ENCODE measurements at places on chromosomes 16 and 17.

DNA sequence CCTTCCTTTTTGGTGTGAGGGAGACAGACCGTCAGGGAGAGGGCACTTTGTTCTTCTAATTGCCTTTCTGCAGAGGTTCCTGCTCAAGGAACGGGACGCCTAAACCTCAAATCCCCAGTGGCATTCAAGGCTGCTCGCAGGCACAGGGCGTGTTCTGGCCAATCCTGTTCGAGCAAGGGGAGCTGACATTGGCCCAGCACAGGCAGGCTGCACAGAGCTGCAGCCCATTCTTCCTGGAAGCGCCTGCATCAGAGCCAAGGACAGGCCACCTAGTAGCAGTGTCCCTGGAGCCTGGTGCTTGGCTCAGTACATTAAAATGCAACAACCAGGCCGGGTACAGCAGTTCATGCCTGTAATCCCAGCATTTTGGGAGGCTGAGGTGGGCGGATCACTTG lies 72.2 kb upstream of the CREBBP start:
- no peak for DNase-seq

GRCh38 chr16:57632568-57632967 lies 4.1 kb downstream of the ADGRG1 start:
- DNase-seq = no peak

DNA sequence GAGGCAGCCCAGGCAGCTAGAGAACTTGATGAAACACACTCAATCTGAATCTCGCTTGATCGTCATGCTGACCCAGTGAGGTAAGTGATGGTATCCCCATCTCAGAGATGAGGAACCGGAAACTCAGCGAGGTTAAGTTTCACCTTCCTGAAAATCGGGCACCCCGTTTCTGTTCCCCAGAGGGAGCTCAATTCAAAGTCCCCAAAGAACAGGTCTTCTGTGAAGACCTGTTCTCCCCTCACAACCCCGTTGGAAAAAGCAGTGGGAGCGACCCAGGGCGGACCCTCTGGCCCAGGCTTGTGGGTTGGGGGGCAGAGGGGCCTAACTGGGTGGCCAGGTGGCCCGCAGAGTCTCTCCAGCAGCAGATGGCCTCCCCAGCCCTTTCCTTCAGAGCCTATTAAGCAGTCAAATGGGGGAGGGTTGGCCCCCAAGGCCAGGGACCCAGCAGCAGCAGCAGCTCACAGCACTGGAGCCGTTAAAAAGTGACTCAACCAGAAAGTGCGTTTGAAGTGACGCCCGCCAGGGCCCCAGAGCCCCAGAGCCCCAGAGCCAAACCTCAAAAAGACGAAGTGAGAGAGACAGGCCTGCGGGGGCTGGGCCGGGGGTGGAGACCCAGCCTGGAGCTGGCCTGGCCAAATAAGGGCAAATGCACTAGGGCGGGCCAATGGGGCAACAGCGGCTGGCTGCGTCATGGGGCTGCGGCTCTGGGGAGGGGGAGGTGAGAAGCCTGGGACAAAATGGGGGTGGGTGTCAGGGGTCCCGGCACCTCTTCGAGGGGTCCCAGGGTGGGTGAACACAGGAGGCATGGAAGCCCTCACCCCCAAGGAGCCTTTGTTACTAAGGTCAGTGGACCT lies 9.2 kb upstream of the TSPOAP1 start:
- peak; percentile 76 for DNase-seq

DNA sequence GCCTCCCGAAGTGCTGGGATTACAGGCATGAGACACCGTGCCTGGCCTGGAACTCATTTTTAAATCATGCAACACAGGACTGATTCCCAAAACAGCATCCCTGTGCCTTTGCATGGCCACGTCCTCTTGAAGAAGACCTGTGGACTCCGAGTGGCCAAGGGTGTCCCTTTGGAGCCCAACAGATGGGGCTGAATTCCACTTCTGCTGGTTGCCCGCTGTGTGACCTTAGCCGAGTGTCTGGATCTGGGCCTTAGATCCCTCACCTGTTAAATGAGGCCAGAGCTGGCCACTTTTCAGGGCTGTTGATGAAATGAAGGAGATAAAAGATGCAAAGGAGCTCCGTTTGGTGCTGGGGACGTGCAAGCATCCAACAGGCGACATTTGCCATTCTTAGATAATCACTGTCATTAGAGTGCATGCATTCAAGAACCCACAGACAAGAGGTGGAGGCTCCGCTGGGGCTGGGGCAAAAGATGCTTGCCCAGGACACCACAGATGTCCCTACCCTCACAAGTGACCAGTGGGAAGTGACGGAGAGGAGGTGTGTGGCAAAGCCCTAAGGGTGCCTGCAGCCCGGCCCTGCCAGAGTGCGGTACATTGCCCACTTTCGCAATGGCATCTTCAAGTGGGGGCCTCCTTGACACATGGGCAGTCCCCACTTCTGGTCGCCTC lies 354.1 kb upstream of the TNRC6C start:
- no peak for DNase-seq

- DNase-seq = no peak
These were observed 1.2 kb downstream of the STAT3 start for GRCh38 chr17:42386777-42387657.

- no peak for DNase-seq
These were observed 45.8 kb upstream of the ARHGAP17 start for GRCh38 chr16:25060920-25061319.

GRCh38 chr16:75383141-75383540 lies 50.2 kb downstream of the CFDP1 start:
- DNase-seq = no peak

DNA sequence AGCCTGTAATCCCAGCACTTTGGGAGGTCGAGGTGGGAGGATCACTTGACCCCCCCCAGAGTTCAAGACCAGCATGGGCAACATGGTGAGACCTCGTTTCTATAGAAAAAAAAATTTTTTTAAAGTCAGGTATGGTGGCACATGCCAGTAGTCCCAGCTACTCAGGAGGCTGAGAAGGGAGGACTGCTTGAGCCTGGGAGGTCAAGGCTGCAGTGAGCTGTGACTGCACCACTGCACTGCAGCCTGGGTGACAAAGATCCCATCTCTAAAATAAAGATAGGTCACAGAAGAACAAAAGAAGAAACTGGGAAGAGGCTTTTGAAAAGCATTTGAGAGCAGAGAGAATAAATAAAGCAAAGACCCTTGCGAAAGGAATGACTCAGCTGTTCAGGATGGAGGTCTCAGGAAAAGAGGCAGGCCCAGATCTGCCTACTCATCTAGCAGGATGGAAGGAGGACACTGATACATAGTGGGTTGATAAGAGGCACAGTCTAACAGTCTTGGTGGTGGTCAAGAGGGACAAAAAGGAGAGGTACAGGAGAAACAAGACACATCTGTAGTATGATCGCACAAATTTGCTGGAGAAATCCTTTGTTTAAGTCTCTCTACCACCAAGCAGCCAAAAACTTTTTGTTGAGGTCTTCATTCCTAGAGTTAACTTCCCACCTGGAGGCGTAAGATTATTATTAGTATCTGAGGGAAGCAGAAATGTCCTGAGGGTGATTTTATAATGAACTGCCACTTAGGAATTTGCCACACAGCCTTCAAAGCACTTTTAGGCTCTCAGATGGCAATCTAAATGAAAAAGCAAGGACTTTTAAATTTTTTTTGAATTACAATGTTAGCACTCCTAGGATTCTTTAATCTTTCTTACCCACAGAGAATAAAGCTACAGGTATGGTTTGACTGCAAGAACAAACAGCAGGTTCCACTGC lies 17.6 kb downstream of the ZSWIM7 start:
- DNase-seq = no peak

DNA sequence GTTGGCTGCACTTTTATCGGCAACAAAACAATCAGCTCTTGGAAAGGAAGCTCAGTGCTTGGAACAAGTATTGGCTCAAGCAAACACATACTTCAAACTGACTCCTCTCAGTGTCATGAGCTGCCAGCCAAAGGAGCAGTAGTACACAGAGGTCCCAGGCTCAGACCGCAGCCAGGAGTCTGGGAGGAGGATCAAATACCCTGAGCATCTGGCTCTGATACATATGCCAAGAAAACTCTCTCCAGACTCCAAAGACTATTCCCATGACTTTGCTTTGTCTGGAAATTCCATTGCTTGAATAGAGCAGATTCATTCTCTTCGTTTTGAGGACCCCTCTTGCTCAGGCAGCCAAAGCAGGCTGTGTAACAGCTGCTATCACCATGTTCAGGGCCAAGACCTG lies 501.6 kb upstream of the PSMD7 start:
- no peak for DNase-seq

DNA sequence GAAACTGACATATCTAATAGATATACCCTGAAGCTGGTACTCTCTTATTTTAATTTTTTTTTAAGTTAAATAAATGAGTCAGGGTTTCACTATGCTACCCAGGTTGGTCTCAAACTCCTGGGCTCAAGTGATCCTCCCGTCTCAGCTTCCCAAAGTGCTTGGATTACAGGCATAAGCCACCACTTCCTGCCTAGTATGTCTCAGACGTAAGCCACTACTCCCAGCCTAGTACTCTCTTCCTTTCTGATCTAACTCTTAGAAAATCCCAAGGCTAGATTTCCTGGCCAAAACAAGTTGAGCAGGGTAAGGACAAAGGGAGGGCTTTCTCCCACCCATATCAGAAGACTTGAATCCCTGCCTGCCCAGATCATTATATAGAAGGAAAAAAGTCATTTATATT lies 33.7 kb downstream of the HOXB1 start:
- no peak for DNase-seq

GRCh38 chr16:11202260-11203091 lies 53.5 kb downstream of the SOCS1 start:
- DNase-seq = no peak

DNA sequence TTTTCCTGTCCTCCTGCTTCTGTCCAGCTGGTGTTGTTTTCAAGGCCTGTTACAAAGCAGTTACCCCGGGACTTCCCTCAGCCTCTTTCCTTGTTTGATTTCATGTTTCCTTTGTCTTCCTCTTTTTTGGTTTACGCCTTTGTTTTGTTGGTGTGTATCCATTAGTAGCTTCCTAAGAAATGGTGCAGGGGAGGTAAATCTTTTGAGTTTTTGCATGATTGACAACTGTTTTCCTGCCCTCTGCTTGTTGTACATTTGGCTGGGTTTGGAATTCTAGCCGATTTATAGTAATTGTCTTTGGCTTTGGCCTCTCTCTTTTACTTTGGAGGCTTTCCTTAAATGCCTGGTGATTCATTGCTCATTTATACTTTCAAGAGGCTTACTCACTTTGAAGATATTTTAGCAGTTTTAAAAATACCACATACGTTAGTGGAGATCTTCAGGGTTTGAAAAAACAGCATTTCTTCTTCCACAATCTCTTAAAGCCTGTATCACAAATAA lies 32.8 kb downstream of the DNAH2 start:
- DNase-seq = no peak

GRCh38 chr17:7437950-7438614 lies 1.2 kb upstream of the FGF11 start:
- no peak for DNase-seq

GRCh38 chr16:28146536-28146935 lies 65.2 kb downstream of the XPO6 start:
- DNase-seq = no peak

- DNase-seq = no peak
These were observed 36.6 kb downstream of the GINS3 start for GRCh38 chr16:58428621-58429542.

DNA sequence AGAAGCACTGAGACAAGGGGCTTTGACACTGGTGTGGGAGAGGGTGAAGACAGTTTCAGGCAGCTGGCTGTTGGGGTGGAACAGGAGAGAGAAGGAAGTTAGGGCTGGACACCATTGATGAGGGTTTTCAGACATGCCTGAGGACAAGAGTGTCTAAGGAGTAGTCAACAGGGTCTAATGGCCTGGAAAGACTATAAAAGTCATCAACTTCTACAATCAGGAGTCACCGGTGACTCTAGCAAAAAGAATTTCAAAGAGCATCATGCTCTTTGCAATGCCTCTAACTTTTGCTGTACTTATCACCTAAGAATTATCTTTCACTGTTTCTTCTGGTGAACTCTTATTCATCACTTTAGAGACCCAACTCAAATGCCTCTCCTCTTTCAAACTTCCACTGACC lies 213.9 kb downstream of the C16orf78 start:
- no peak for DNase-seq

GRCh38 chr16:46830417-46830901 lies 521 bp downstream of the C16orf87 start:
- peak; percentile 22 for DNase-seq

DNA sequence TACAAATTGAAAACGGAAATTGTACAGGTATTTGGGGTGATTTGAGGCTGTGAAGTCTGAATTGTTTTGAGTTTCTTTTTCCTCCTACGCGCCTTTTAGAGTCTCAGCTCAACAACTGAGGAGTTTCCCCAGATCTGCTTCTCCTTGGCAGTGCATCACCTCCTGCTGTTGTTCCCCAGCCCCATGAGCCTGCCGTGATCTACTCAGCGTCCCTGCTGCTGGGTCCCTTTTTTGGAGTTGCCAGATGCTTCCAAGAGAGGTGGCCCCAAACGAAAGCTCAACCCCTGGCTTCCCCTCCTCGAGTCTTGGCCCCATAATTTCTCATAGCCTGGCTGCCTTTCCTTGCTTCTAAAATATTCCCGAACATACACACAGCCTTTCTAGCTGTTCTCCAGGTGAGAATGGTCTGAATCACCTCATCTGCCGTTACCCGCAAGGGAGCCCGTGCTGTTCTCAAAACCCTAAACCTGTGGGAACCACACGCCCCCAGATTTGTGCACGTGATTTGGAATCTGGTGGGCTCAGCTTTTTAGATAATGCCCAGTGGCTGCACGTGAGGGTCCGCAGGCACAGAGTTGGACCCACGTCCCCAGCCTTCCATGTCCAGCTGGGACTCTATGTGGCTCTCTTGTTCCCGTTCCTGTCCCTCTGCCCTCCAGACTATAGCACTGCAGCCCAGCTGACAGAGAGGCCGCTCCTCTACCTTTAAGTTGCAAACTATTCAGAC lies 179.1 kb upstream of the CHMP6 start:
- no peak for DNase-seq

GRCh38 chr17:2034157-2034556 lies 4.2 kb downstream of the DPH1 start:
- DNase-seq = no peak

DNA sequence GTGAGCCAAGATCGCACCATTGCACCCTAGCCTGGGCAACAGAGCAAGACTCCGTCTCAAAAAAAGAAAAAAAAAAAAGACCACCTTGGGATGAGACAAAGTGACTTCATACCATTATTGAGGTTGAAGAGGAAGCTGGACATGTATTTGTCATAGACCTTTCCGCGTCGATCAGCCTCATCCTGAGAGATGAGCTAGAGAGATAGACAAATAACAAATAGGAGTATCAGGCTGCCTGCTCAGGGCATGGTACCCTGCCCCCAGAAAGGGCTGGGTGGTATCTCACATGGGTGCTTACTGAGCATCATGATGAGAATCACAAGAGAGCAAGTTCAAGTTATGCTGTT lies 22.1 kb downstream of the CNTNAP1 start:
- DNase-seq = no peak

- DNase-seq = no peak
These were observed 23.3 kb downstream of the STAT5B start for GRCh38 chr17:42252597-42253550.

- DNase-seq = no peak
These were observed 2.3 kb downstream of the TAOK2 start for GRCh38 chr16:29975811-29976511.

DNA sequence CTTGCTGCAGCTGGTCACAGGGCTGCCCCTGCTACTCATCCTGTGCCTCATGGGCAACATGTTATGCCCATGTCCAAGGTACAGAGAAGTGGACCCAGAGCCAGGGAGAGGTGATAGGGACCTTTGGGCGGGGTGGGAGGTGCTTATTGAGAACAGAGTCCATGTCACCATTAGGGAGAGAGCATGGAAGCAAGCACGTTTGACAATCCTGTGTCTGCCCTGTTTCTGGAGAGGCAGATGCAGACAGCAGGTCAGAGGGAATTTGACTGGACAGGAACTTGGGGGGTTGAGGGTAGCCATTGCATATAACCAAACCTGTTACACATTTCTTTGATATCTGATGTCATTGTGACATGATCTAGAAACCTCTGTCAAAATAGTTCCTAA lies 14.3 kb upstream of the ARL4D start:
- DNase-seq = no peak

GRCh38 chr17:79485419-79485985 lies 125.3 kb downstream of the RBFOX3 start:
- no peak for DNase-seq
